ENCODE measurements at places on chromosomes 13 and 19.

GRCh38 chr13:110236431-110236830, 70.5 kb downstream of the COL4A1 start:
- no peak for DNase-seq

GRCh38 chr13:51518827-51519226, 65.4 kb upstream of the WDFY2 start:
- DNase-seq: no peak

GRCh38 chr13:44433863-44434765, 60.5 kb downstream of the SERP2 start:
- no peak for DNase-seq

DNA sequence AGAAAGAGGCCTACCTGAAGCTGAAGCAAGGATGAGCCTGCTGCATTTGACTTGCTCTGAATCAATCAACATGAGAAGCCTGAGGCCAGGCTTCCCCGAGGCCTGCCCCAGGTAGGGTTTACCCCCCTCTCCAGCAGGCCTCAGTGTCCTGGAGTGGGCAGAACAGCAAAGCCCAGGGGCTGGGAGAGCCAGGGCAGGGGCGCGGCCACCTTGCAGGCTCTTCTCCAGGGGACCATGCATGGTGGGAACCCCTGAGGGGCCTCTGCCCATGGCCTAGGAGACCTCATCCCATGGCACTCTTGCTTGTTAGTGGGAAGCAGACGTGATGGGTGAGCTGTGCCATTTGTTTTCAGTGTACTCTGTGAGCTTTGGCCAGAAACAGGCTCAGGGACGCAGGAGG, 19.9 kb upstream of the LRP3 start:
- no peak for DNase-seq

DNA sequence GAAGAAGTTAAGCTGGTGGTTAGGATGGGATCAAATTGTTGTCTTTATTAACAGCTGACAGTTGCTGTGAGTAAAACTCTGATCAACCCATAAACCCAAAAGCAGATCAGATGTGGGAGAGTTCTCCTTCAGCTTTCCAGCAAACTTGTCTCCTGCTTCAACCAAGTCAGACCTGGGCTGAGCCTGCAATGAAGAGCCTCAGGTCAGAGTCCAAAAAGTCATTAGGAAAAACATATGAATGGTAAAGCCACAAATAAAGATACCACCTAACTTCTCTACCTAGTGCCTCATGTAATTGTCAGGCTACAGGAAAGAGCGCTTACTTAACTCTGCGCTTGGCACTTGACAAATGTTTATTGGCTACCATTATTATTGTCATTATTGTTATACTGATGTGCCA, 21.9 kb upstream of the UBE2L5 start:
- no peak for DNase-seq

GRCh38 chr19:50330365-50331078, 1.3 kb upstream of the KCNC3 start:
- peak; percentile 62 for DNase-seq

- DNase-seq: no peak
Measured at GRCh38 chr13:100069278-100069677, 19.6 kb upstream of the PCCA start.
